GOT3 (cell line): ENCODE measurements at places on chromosomes 2 and 18.

DNA sequence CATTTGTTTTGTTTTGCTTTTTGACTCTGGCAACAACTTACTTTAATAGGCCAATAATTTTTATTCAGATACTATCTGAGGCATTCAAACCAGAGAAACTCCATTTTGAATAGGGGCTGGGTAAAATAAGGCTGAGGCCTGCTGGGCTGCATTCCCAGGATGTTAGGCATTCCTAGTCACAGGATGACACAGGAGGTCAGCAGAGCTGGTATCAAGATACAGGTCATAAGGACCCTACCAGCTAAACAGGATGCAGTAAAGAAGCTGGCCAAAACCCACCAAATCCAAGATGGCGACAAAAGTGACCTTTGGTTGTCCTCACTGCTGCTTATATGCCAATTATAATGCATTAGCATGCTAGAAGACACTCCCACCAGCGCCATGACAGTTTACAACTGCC is 102.2 kb upstream of the XPO1 start:
- DNase-seq = no peak

GRCh38 chr18:37287601-37288000 is 278.0 kb downstream of the CELF4 start:
- DNase-seq = no peak

DNA sequence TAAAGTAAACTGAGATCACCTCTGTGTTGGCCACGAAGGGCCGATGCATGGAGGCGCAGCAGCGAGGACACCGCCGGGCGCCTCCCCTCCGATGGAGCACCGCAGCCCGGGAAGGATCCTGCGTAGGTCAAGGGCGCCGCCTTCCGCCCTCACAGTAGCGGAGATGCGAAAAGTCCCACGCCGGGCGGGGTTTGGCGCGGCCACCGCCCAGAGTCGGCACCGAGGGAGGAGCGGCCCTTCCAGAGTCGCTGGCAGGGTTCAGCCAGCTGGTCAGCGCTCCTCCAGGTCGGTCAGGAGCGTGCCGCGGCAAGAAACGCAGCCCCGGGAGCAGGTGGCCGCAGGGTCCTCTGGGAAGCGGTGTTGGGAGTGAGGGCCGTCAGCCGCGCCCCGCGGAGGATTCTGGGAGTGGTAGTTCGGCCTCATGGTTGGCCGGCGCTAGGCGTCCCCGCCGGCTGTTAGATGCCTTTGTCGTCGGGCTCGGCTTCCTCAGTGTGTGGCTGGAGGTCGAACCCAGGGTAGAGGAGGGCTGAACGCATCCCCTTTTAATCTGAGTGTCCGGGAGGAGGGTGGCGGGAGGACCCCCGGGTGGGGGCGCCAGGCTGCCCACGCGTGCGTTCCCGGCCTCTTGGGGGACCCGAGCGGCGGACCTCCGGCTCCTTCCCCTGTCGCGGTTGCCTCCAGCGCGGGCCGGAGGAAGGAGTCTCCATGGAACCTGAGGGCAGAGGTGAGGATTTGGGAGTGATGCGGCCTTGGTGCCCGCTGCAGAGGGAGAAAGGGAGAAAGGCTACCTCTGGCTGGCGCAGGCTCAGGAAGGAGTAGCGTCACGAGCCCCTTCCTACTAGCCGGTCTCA is at the start of gene ZNF892:
Gene ZNF892 (plus strand): TSS at position 411 of the 851 bp plus-strand sequence. CDS start 295 bp downstream, at position 706.
- DNase-seq = peak; percentile 35

GRCh38 chr2:19607400-19607799 is 249.0 kb upstream of the OSR1 start:
- no peak for DNase-seq

DNA sequence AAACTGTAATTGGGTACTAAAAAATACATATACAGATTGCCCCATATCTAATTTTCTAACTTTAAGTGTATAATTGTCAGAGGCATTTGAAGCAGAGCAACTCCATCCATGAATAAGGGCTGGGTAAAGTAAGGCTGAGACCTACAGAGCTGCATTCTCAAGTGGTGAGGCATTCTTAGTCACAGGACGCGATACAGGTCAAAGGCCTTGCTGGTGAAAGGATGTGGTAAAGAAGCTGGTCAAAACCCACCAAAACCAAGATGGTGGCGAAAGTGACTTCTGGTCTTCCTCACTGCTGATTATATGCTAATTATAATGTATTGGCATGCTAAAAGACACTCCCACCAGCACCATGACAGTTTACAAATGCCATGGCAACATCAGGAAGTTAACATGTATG is 50.0 kb downstream of the SLC8A1 start:
- no peak for DNase-seq

DNA sequence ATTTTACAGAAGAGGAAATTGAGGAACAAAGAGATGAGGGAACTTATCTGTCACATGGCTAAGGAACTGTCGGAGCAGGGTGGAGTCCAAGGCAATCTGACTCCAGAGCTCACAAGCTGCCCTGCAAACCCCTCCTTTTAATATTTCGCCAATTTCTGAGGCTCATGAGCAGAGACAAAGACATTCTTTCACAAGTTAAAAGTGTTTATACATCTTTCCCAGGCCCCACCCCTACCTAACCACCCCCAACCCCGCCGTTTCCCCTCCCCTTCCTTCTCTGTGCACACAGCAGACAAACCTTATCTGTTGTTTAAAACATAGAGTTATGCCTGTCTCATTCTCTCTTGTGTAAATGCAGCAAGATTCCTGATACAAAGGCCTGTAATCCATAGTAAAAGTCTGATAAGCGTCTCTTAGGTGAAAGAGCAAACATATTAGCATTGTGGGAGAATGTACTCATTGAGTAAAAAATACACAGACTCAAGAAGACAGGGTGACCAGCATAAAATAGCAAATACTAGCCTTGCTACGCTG is 44.3 kb downstream of the EPHA4 start:
- no peak for DNase-seq
